ENCODE measurements at places on chromosomes 2 and 18.

DNA sequence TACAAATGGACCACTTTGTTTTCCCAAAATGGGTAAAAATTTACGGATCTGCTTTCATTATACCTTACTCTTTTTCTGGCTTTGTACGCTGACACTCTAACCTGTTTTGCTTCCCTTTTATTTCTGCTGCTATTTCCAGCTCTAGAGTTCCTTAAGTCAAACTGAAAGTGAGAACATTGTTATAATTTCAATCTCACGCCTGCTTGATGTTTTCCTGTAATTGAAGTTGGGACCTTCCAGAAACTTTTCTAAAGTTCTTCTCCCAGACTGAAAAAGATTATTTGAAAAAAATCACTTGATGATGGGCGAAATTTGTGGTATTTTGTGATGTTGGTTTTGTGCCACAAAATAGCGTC is 1.8 kb downstream of the GLS start:
- DNase-seq: no peak

GRCh38 chr18:13011719-13012118 is 20.6 kb downstream of the CEP192 start:
- DNase-seq: no peak

DNA sequence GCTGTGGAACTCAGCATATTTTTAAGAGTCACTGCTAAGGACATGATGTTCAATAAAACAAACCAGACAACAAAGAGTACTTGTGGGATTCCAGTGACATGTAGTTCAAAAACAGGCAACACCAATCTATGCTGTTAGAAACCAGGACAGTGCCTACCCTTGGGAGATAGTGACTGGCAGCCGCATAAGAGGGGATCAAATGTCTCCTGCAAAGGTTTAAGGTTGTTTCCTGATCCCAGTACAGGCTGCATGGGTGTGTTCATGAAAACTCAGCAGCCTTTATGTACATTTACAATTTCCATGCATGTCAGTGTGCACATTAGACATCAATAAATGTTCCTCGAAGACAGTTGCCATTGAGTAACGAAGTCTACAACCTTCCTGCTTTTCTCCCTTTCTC is 183.8 kb downstream of the PID1 start:
- DNase-seq: no peak

DNA sequence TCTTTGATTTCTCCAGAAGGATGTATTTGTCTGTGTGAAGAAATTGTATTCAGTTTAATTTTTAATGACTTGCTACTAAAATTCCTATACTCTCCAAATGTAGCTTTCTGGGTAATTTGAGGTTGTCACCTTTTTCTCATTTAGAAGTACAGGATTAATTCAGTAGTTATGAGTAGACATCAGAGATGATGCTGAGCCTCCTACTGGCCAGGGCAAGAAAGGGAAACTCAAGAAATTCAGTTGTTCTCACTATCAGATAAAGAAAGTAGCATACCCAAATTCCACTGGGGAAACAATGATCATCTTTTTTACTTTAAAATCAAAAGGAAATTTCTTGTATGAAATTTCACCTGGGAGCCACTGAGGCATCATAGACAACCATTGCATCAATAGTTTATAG is 199.4 kb downstream of the SATB2 start:
- no peak for DNase-seq
